ENCODE measurements at places on chromosomes 12 and 14.
A peak's percentile ranks its signal among the peaks of the same experiment; 100 is the strongest.

- no peak for DNase-seq
Measured at GRCh38 chr12:99147130-99147529, 500.4 kb upstream of the GARIN6 start.

DNA sequence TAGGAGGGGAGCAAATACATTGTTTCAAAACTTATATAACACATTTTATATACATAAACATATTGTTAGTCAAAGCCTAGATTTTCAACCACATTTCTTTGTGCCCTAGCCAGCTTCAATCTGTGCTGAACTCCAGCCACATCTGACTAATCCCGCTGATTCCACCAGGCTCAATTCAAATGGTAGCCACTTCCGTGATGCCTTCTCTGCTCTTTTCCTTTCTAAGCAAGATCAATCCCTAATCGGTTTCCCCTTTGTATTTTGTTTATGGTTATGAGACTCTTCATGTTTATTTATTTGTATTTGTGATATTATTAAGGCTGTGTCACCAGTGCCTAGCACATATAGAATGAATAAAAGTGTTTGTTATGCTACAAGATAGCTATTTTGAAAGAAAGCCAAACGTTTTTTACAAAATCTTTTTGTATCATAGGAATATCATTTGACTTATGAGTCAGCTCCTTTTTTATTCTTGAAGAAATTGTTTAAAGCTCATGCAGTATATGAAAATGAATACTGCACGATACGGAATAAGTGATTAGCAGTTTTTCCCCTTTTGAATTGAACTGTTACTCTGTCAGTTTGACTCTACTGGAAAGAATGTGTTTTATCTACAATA lies 110.2 kb downstream of the PLEKHA5 start:
- DNase-seq: no peak

DNA sequence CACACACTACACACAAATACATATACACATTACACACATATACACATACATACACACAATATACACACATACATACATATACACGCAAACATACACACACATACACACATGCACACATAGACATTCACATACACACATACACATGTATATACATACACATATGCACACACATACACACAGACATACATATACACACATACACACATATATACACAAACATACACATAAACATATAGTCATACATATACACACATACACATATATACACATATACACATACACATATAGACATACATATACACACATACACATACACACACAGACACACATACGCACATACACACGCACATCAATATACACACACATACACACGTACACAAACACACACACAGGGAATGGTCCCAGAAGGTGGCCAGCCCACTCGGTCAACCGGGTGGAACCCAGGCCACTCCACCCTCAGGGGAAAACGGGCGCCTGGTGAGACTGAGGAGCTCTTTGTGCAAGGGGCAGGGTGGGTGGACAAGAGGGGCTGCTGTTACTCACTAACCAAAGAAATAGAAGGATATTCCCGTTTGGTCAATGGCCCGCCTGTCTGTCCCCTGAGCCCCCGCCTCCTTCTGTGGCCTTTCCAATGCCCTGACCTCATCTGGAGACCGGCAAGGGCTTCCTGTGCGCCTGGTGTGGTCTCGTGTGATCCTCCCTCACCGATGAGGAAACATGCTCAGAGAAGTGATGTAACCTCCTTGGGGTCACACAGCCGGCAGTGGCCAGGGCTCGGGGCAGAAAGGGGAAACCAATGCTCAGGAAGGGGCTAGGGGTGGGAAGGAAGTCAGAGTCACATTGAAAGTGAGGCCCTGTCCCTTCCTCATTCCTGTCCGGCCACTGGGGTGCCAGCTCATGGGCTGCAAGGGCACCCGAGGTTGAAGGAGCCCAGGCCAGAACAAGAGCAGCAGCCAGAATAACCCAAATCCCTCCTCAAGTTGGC lies 5.3 kb downstream of the TRPV4 start:
- DNase-seq: peak; percentile 45

DNA sequence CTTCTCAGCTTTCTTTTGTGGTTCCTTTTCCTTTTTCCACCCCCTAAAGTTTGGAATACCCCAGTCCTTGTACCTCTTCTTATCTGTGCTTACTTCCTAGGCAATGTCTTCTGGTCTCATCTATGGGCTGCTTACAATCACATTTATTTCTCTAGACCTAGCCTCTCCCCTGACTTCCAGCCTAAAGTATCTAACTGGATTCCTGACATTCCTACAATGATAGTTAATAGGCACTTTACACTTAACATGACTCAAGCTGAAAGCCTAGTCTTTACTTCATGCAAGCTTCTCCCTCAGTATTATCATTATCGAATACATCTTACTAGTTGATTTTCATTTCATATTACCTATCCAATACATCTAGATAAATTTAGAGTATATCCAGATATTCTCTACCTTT lies 21.2 kb downstream of the CLECL1 start:
- no peak for DNase-seq

GRCh38 chr12:81809829-81810595 lies 50.9 kb upstream of the PPFIA2 start:
- no peak for DNase-seq

Measured in gastrocnemius medialis (tissue), 4 donors.